ENCODE measurements at places on chromosomes 13 and 19.

- no peaks in the 10 kb centered on the region for H3K27me3 ChIP-seq
- H3K27ac ChIP-seq, result no peak overlapping the region
- no peak overlapping the region for H3K4me3 ChIP-seq
- no peak for DNase-seq
- H3K4me1 ChIP-seq, result peaks cover 13% of the 10 kb centered on the region
- H3K36me3 ChIP-seq, result no peaks in the 10 kb centered on the region
Measured at GRCh38 chr13:24071423-24072075, 89.0 kb upstream of the SPATA13 start.

GRCh38 chr19:410243-410781 is 1.4 kb upstream of the C2CD4C start:
- H3K36me3 ChIP-seq, result no peaks in the 10 kb centered on the region
- peaks cover 14% of the 10 kb centered on the region for H3K27me3 ChIP-seq
- DNase-seq, result no peak
- H3K27ac ChIP-seq, result no peak overlapping the region
- peaks cover 10% of the 10 kb centered on the region for H3K4me1 ChIP-seq
- H3K4me3 ChIP-seq, result no peak overlapping the region

GRCh38 chr13:45541806-45542205 is 73.7 kb downstream of the ERICH6B start:
- no peak for DNase-seq
- H3K4me3 ChIP-seq, result no peak overlapping the region
- H3K27me3 ChIP-seq, result no peaks in the 10 kb centered on the region
- H3K4me1 ChIP-seq, result no peaks in the 10 kb centered on the region
- no peak overlapping the region for H3K27ac ChIP-seq
- no peaks in the 10 kb centered on the region for H3K36me3 ChIP-seq

GRCh38 chr13:32731576-32731975 is 145.3 kb downstream of the PDS5B start:
- H3K27me3 ChIP-seq, result no peaks in the 10 kb centered on the region
- no peak overlapping the region for H3K27ac ChIP-seq
- H3K4me3 ChIP-seq, result no peak overlapping the region
- no peak for DNase-seq

- no peaks in the 10 kb centered on the region for H3K4me1 ChIP-seq
- no peak overlapping the region for H3K27ac ChIP-seq
- H3K4me3 ChIP-seq, result no peak overlapping the region
- no peak for DNase-seq
- H3K27me3 ChIP-seq, result no peaks in the 10 kb centered on the region
- H3K36me3 ChIP-seq, result no peaks in the 10 kb centered on the region
Measured at GRCh38 chr13:50780201-50781015, 63.1 kb downstream of the DLEU7 start.

GRCh38 chr19:5743630-5744029 is 23.2 kb downstream of the CATSPERD start:
- H3K36me3 ChIP-seq, result no peaks in the 10 kb centered on the region
- no peak overlapping the region for H3K27ac ChIP-seq
- no peaks in the 10 kb centered on the region for H3K27me3 ChIP-seq
- no peaks in the 10 kb centered on the region for H3K4me1 ChIP-seq
- DNase-seq, result no peak

- H3K4me3 ChIP-seq, result no peak overlapping the region
- H3K4me1 ChIP-seq, result no peaks in the 10 kb centered on the region
- no peaks in the 10 kb centered on the region for H3K27me3 ChIP-seq
- no peak overlapping the region for H3K27ac ChIP-seq
Measured at GRCh38 chr13:43014162-43014561, 9.2 kb upstream of the DNAJC15 start.

DNA sequence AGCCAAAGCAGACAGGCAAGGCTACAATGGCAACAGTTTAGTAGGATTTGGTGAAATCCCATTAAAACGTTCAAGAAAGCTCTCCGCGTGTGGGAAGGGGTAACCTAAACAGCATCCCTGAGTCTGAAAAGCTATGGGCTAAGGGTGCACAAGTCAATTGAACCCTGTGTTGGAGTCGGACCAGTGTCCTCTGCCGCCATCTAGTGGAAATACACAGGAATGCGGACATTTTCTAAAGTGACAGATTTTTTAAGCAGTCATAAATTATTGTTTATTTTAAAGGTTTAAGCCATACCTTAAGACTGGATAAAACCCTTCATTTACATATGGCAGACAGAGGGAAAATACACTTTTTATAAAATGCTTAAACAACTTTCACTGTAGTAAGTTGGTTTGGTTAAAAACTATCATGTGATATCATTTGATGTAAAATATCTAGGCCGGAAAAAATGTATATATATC is 26.5 kb upstream of the LSM14A start:
- no peak overlapping the region for H3K4me3 ChIP-seq
- no peaks in the 10 kb centered on the region for H3K27me3 ChIP-seq
- H3K4me1 ChIP-seq, result no peaks in the 10 kb centered on the region
- DNase-seq, result no peak
- H3K27ac ChIP-seq, result no peak overlapping the region

DNA sequence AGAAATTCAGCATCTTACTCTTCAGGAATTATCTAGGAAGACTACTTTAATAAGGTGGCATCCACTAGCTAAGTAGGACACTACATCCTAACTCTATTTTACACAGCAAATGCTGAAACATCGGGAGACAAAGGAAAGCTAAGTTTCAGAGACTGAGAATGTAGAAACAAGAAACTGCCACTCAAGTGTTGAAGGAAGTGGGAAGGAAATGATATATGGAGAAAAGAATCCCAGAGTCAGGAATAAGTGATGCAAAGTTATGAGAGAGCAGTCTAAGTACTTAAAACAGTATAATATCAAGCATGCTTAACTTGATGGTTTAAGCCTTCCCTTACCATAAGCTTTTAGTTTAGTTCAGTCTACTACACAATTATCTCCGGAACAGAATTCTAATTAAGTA is 52.4 kb downstream of the RBM26 start:
- DNase-seq, result no peak
- H3K27me3 ChIP-seq, result no peaks in the 10 kb centered on the region
- H3K36me3 ChIP-seq, result peaks cover 46% of the 10 kb centered on the region
- no peak overlapping the region for H3K4me3 ChIP-seq

GRCh38 chr13:78625384-78625783 is 22.0 kb upstream of the POU4F1 start:
- H3K4me1 ChIP-seq, result no peaks in the 10 kb centered on the region
- no peaks in the 10 kb centered on the region for H3K36me3 ChIP-seq
- no peak overlapping the region for H3K27ac ChIP-seq
- H3K27me3 ChIP-seq, result no peaks in the 10 kb centered on the region

GRCh38 chr19:57850553-57851017 is 926 bp downstream of the ZNF587 start:
- no peak overlapping the region for H3K27ac ChIP-seq
- peaks cover 19% of the 10 kb centered on the region for H3K36me3 ChIP-seq
- DNase-seq, result no peak
- H3K4me1 ChIP-seq, result no peaks in the 10 kb centered on the region
- peak overlapping the region; percentile 79 for H3K4me3 ChIP-seq

GRCh38 chr13:49539313-49539712 is 43.6 kb downstream of the PHF11 start:
- H3K27ac ChIP-seq, result no peak overlapping the region
- no peaks in the 10 kb centered on the region for H3K4me1 ChIP-seq
- H3K36me3 ChIP-seq, result peaks cover 24% of the 10 kb centered on the region
- H3K4me3 ChIP-seq, result no peak overlapping the region
- no peaks in the 10 kb centered on the region for H3K27me3 ChIP-seq

DNA sequence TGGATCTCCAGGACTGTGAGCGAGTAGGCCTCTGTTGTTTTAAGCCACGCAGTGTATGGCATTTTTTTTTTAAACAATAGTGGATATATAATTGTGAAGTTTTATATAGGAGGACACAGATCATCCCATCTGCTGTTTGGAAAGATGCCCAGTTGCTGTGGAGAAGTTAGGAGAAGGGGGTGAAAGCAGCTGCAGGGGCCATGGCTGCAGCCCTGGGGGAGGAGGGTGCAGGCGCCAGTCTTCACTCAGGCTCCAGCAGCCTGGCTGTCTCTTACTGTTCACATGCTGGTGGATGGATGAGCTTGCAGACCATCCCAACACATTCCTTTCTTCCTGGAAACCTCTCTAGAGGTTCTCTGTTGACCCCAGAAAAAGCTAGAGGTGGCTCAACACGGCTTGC is 242.3 kb downstream of the TEX29 start:
- no peaks in the 10 kb centered on the region for H3K4me1 ChIP-seq
- no peak for DNase-seq
- no peaks in the 10 kb centered on the region for H3K27me3 ChIP-seq
- no peak overlapping the region for H3K4me3 ChIP-seq

- no peaks in the 10 kb centered on the region for H3K36me3 ChIP-seq
- no peak overlapping the region for H3K27ac ChIP-seq
- H3K4me3 ChIP-seq, result no peak overlapping the region
- H3K4me1 ChIP-seq, result no peaks in the 10 kb centered on the region
- H3K27me3 ChIP-seq, result no peaks in the 10 kb centered on the region
Measured at GRCh38 chr13:64675255-64675892, 2554.8 kb downstream of the PCDH9 start.

GRCh38 chr13:51034906-51035305 is 76.2 kb downstream of the C13orf42 start:
- no peaks in the 10 kb centered on the region for H3K4me1 ChIP-seq
- H3K27me3 ChIP-seq, result no peaks in the 10 kb centered on the region
- no peak overlapping the region for H3K27ac ChIP-seq
- no peak for DNase-seq
